ENCODE measurements at places on chromosomes 5 and 9.

DNA sequence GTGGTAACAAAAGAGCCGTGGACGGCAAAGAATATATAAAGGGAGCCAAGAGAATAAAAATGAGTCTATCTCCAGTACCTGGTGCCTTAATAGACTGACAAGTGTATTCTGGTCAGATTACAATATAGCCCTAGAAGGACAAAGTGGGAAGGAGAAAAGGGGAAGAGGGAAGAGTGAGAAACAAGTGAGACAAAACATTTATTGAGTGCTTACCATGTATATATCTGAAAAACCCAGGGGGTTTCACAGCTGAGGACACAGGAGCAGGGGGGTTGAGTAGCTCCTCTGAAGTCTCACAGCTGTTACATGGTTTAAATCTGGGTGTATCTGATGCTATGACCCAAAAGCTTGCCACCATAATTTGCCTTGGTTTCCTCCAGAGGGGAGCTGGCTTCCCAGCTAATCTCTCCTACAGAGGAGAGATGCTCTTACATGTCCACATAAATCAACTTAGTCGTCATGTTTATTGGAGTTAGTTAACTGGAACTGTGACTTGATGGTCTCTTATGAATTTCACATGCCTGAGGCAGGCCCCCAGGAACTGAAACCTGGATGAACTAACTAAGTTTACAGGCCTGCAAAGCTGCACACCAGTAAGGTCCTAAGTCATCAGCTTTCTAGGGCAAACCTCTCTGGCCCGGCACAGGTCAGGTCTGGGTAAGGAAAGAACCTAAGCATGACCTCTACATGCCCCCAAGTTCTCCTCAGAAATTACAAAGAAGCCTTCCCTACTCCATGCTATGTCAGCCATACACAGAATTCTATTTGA, 15.5 kb downstream of the SIL1 start:
- DNase-seq, result no peak

GRCh38 chr9:87386490-87387025, 111.1 kb upstream of the DAPK1 start:
- DNase-seq, result no peak

DNA sequence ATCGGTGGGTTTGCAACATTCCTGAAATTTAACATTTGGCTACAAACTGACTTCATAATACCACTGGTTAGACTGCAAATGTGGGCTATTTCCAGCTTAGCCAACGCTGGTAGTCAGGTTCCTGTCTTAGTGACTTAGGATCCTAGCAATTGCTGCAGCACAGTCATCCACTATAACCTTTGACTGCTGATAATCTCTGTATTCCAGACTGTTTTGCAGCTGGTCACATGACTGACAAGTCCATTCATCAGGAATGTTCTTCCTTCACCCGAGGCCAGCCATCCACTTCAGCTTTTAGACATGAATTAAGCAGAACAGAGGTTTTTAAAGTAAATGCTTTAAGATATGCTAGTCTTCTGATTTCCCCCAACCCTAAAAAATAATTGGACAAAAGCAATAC, 425.9 kb upstream of the MPDZ start:
- DNase-seq, result no peak

GRCh38 chr9:73118286-73118685, 33.4 kb upstream of the ANXA1 start:
- no peak for DNase-seq

DNA sequence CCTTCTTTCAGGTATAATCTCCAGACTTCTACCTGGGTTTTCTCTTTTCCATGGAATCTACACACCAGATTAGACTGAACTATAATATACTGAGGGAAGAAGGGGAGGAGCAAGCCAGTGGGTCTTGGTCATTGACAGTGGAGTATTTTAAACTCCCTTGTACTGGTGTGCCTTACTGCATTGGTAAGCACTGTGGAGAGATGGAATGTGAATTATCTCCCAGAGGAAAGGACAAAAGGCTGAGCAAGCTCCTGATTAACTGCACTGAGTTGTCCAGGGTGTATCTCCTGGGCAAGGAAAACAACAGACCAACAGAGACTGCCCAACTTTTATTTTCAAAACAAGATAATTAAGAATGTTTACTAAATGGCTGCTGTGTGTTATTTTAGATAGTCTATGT, 29.8 kb upstream of the SLCO6A1 start:
- no peak for DNase-seq

DNA sequence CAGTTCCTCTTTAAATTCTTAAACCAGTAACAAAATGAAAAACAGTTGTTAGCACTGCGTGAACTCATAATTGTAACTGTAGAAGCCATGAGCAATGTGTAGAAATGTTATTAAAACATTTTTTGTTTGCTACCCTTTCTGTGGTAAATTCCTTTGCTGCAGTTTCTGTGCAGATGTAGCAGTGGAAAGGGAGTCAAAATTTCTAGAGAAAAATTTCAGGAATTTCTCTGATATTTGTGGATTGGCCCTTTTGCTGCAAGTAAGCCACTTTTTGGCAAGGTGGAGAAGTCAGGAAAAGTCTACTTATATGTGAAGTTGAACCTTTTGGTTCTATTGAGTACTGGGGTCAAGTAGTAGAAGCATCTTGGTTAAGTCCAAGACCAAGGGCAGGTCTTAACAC, 10.1 kb downstream of the FBXL7 start:
- no peak for DNase-seq

- DNase-seq, result no peak
Observed at GRCh38 chr9:110486218-110486617, 93.3 kb downstream of the SVEP1 start.

GRCh38 chr5:59562756-59563389, 330.7 kb downstream of the PDE4D start:
- peak; percentile 1 for DNase-seq

DNA sequence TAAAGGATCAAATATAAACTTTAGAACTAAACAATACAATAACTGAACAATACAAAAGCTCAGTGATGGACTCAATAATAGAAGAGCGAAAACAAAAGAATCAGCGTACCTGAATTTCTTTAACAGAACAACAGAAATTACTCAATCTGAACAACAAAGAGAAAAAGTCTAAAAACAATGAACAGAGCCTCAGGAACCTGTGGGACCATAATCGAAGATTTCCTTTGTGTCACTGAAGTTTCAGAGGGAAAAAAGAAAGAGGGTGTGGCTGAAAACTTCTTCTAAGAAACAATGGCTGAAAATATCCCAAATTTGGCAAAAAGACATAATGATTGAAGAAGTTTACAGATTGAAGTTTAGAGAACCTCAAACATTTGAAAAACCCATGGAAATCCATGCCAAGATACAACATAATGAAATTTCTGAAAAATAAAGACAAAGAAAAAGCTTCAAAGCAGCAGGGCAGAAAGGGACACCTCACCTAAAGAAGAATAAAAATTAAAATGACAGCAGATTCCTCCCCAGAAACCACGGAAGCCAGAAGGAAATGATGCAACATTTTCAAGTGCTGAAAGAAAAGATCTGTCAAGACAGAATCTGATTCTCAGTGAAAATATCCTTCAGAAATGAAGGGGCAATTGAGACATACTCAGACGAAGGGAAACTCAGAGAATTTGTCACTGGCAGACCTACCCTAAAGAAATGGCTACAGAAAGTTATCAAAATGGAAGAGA, 288.8 kb downstream of the ARL15 start:
- no peak for DNase-seq

GRCh38 chr5:125262782-125263181, 516.3 kb upstream of the ZNF608 start:
- DNase-seq, result no peak

GRCh38 chr9:95014917-95015316, 288.4 kb downstream of the AOPEP start:
- no peak for DNase-seq

DNA sequence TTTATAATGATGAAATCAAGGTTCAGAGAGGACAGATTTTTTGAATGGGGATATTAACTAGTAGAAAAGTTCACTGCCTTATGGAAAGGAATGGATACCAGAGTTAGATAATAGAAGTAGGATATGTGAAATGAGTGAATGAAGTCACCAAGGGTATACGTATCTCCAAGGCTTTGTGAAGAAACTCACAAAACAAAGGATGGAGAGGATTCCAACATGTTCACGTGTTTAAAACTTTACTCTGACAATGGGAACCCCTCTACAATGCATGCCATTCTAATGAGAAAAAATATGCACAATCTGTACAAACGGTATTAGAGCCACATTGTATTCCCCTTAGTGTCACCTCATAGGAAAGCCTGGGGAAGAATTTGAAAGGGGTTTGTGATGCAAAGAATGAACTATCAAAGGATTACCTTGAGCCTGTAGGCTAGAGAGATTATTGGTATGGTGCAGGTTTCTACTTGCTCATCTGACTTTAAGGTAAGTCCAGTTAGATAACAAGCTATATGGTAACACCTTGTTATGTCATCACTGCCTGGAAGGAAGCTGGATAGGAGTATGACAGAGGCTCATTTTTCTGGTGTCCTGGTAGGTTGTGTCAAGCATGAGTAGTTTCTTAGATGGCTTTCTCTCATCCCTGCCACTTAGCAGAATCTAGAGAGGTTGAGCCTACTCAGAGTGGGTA, 250.3 kb upstream of the SEMA6A start:
- no peak for DNase-seq

GRCh38 chr5:137305971-137306602, 193.0 kb downstream of the SPOCK1 start:
- DNase-seq, result no peak

DNA sequence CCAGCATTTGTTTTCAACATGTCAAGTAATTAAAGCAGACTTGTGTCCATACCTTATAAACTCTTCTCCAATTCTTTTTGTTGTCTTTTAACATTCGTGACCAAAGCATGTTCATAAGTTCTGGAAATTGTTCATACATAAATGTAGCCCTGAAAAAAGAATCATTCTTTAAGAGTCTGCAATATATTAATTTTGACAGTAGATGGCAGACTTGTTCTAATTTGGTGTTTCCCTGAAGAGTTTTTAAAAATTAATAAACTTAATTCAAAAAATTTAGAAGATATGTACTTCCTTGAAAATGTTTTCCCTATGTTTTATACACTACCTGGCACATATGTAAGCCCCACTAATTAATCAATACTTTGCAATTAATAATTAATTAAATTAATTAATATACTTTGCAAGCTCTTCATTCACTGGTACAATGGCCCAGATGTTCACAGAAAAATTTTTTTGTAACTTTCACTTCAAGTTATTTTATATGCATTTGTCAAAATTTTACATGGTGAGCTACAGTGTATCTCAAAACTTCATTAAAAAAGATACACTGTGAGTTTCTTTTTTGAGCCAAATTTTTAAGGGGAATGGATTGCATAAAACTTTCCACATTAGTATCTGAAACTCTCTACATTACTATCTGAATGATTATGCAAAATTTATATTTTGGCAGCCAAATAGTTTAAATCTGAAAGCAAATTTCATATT, 42.1 kb downstream of the CLINT1 start:
- no peak for DNase-seq

DNA sequence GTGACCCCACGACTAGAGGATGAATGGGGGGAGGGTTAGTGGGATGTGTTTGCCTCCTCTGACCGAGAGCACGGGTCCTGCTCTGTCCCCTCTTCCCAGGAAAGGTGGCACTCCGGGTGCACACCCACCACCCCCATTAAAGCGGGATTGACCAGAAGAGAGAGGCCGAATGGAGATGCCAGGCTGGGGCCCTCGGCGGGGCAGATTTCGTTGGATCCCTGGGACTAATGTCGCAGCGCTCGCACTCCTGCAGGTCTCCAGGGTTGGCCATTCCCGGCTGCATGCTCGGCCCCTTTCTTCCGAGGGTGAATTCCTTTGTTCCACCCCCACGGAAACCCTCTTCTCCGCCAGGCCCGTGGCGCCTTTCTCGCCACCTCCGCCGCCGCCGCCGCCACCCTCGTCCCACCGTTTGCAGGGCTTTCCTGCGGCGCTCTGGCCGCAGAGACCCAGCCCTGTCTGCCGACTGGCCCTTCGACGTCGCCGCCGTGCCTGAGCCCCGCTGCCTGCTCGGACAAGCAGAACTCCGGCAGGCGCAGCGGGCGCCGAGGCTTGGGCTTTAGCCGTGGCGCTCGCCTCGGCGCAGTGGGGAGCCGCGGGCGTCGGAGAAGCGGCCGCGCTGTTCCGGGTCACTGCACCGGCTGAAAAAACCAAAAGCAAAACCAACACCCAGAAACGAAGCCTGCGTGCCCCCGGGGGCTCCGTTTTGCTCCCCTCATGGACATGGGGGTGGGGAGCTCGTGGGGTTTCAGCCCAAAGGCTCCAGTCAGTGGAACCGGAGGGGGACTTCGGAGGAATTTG, 11.8 kb downstream of the LMX1B start:
- DNase-seq, result no peak

GRCh38 chr9:131791542-131792254, 51.8 kb upstream of the RAPGEF1 start:
- DNase-seq, result no peak

DNA sequence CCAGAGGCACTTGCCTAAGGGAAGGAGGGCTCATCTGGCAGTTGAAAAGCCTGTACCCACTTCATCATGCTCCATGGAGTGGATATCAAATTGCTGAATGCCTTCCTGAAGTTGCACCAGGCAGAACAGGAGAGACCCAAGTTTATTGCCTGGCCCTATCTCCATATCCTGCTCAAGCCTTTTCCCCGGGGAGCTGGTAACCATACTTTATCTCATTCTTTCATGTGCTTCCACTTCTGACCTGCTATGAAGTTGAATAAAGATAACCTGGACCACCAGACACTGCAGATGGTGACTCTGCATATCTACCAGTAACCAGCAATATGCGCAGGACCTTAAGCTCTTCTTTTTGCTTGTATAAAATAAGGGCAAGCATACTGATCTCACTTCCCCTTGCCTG, 1397.5 kb upstream of the CDH6 start:
- no peak for DNase-seq

GRCh38 chr5:135309391-135310327, 89.4 kb downstream of the MACROH2A1 start:
- DNase-seq, result no peak

DNA sequence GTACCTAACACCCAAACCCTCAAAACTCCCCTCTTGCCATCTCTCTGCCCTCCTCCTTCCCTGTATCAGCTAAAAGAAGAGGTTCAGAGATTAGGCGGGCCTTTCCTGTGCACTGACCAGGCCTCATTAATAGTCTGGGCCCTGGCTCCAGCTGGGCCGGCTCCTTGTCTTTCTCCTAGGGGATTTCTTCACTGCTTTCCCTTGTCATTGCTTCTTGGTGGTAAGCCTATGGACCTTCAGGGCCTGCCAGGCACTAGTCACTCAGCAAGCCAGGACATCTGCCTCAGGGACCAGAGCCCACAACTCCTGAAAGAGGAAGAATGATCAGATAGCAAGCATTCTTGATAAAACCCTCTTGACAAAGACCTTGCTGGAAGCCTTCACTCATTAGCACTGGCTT, 50.9 kb downstream of the MRRF start:
- no peak for DNase-seq

- no peak for DNase-seq
Observed at GRCh38 chr9:69255591-69255990, 69.4 kb upstream of the ENTREP1 start.

DNA sequence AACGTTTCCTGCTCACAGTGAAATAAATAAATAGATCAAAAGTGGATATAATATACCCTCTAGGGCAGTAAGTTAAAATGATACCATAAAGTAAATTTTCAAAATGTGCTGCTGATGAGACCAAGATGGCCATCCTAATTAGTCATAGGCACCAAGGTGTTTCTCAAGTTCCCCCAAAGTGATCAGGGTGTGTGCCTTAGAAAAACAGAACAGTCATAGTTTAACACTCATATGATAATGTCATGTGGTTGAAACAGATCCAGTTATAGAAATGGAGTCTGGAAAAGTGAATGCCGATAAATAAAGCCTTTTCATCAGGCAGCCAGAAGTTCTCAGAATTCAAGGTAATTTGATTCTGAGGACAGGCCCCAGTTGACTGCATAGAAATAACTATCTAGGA, 161.5 kb upstream of the CDKN2B start:
- no peak for DNase-seq

GRCh38 chr5:151040211-151040747, 19.9 kb downstream of the GPX3 start:
- no peak for DNase-seq

GRCh38 chr5:56229111-56229510, 4.0 kb downstream of the ANKRD55 start:
- no peak for DNase-seq

Data from stimulated activated CD8-positive, alpha-beta memory T cell treated with anti-CD3 and anti-CD28 coated beads, Interleukin-2, amount 100 ng/mL, for 48 hours (primary cell).